ENCODE measurements at places on chromosomes 7 and 10. TPM values are rescaled to one million over a fixed set of nuclear protein-coding genes. Genes with fewer than 3 reads are reported as not detected.

The PROSER2 gene
- total RNA-seq, result 4.7 TPM

The UPK3B gene
- total RNA-seq, result 0.18 TPM

The GRB10 gene
- 20.1 TPM for total RNA-seq

The ENTPD1 gene
- 0.16 TPM for total RNA-seq

The EPHA1 gene
- total RNA-seq, result not detected

The TBX20 gene
- 6.4 TPM for total RNA-seq

The TUBB8 gene
- not detected for total RNA-seq

The EPHB4 gene
- 24.9 TPM for total RNA-seq

The GRM3 gene
- not detected for total RNA-seq

The NPFFR1 gene
- total RNA-seq, result not detected

The AZGP1 gene
- not detected for total RNA-seq

The NEURL1 gene
- 0.27 TPM for total RNA-seq

The EGR2 gene
- total RNA-seq, result 0.90 TPM

The DNAH11 gene
- 2.7 TPM for total RNA-seq

The GLI3 gene
- total RNA-seq, result 7.0 TPM

The LRWD1 gene
- 18.6 TPM for total RNA-seq

The GALNT17 gene
- total RNA-seq, result not detected

The SCIN gene
- total RNA-seq, result 0.25 TPM

The MRLN gene
- not detected for total RNA-seq

GRCh38 chr10:113993489-113993991, 50.1 kb upstream of the ADRB1 start:
- peak; percentile 56 for DNase-seq

- DNase-seq, result peak; percentile 99
These were observed 17.7 kb downstream of the ADAM8 start for GRCh38 chr10:133258818-133259601.

DNA sequence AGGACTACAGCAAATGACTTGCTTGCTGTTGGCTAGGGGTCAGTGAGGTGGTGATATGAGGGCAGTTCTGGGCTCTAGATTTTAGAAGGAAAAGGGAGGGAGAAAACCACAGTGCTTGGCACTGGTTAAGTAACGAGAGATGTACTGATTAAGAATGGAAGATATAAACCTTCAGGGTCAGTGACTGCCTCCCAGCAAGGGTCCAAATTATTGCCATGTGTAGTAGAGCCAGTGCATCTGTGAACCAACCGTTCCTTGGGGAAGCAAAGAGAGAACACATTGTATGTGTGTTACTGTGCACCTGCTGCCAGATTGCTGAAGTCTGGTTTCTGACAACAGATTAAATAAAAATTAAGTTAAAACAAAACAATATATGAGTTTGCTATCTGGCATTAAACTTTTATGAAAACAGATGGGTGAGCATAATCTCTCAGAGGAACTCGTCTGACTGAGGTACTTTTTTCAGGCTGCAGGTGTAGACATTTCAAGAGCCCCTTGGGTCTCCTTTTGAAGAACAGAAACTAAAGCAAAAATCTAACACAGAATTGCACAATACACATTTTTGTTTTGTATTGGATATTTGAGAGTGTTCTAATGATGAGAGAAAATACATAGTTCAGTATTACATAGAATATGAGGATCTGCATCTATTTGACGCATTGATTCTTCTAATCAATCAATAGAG, 1120.6 kb downstream of the SORCS3 start:
- no peak for DNase-seq

- DNase-seq, result no peak
These were observed 907.6 kb downstream of the KCNMA1 start for GRCh38 chr10:76729841-76730487.

GRCh38 chr7:104209063-104209462, 1.2 kb upstream of the ORC5 start:
- no peak for DNase-seq

GRCh38 chr10:1591045-1591444, 146.3 kb downstream of the ADARB2 start:
- no peak for DNase-seq

DNA sequence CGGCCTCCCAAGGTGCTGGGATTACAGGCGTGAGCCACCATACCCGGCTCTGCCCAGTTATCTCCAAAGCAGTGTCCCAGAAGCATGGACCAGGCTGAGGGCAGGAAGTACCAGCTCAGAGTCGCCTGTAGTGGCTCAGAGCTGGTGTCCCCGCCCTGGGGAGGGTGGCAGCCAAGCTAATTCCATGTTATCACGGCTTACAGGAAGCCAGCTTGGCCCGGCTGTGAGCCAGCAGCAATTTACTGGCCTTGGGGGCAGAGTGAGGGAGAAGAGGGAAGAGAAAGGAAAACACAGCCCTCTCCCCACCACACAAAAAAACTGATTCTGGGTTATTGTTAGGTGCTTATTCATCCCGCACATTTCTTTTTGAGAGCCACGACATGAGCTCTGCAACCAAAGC, 88.1 kb downstream of the HIP1 start:
- DNase-seq, result no peak

- DNase-seq, result no peak
These were observed 29.3 kb downstream of the SLC39A12 start for GRCh38 chr10:17980846-17981565.

DNA sequence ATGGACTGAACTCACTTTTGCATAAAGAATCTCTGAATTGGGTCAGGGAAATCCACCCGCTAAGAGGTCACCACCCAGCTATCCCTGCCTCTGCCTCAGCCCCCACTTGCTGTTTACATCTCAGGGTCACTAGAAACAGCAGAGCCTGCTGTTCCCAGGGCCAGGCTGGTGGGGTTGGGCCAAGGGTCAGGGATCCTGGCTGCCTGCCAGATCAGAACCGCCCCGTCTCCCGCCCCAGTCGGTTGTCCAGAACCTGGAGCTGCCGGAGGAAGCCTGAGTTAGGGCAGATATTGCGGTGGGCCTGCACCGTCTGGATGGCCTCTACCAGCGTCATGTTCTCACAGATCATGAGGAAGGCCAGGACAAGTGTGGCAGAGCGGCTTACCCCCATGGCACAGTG, 17.0 kb upstream of the SAMD8 start:
- DNase-seq, result no peak

- peak; percentile 37 for DNase-seq
These were observed 470.8 kb upstream of the KCND2 start for GRCh38 chr7:119802147-119802546.

DNA sequence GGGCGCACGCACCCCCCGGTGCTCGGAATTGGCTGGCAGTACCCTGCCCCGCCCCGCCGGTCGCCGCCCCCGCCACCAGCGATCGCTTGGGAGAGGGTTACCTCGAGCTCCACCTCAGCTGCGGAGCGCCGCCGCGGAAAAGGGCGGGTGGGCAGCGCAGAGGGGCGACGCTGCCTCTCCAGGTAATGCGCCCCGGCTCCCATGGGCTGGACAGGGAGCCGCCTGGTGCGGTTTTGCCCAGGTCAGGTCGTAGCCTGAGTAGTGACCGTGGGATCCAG, 1.3 kb downstream of the PFKFB3 start:
- DNase-seq, result no peak

GRCh38 chr10:52578871-52579405, 193.6 kb downstream of the MBL2 start:
- DNase-seq, result peak; percentile 81

- DNase-seq, result no peak
These were observed 102.2 kb upstream of the RET start for GRCh38 chr10:42974693-42975002.

DNA sequence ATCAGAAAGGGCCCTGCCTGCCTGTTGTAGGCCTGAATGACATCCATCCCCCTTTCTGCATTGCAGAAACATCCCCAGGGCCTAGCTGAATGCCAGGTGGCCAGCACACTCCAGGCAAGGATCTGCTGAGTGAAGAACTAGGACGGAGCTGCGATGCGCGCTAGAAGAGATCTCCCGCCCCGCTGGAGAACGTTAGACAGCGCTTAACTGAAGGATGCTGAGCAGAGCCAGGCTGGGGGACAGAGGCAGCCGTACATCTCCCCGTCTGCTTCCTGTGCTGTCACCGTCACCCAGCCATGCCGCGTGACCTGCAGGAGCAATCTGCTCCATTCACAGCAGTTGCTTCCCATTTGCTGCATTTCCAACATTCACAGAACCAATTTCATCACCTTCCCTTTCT, 73.3 kb downstream of the FAM53B start:
- no peak for DNase-seq

DNA sequence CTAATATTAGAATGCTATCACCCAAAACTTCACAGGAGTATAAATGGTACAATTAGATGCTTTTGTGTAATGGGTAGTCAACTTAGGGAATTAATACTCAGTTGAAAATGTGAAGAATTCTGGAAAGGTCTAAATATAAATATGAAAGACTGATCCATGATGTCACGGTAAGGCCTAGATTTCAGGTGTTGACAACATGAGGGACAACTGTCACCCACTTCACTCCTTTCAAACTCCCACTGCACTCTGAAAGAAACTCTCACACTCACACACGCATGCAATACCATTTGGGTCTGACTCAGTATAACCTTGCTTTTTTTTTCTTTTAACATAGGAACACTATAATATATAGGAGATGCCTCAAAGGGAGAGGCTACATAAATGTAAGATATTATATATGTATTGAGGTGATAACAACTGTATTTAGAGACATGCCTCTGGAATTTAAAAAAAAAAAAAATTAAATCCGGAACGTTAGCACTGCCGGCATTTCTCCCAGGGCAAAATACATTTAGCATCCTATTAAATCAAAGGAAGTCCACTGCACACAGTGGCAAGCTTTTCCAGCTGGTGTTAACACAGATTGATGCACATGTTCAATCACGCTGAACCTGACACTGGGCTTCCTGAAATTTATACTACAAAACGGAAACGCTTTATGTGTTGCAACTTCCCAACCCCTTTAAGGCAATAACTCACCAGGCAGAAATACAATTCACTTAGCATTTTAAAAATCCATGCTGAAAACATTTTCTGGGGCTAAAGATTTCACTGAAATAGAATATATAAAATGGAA, 74.9 kb downstream of the RSU1 start:
- no peak for DNase-seq

GRCh38 chr10:6643962-6644361, 63.9 kb upstream of the PRKCQ start:
- DNase-seq, result no peak

DNA sequence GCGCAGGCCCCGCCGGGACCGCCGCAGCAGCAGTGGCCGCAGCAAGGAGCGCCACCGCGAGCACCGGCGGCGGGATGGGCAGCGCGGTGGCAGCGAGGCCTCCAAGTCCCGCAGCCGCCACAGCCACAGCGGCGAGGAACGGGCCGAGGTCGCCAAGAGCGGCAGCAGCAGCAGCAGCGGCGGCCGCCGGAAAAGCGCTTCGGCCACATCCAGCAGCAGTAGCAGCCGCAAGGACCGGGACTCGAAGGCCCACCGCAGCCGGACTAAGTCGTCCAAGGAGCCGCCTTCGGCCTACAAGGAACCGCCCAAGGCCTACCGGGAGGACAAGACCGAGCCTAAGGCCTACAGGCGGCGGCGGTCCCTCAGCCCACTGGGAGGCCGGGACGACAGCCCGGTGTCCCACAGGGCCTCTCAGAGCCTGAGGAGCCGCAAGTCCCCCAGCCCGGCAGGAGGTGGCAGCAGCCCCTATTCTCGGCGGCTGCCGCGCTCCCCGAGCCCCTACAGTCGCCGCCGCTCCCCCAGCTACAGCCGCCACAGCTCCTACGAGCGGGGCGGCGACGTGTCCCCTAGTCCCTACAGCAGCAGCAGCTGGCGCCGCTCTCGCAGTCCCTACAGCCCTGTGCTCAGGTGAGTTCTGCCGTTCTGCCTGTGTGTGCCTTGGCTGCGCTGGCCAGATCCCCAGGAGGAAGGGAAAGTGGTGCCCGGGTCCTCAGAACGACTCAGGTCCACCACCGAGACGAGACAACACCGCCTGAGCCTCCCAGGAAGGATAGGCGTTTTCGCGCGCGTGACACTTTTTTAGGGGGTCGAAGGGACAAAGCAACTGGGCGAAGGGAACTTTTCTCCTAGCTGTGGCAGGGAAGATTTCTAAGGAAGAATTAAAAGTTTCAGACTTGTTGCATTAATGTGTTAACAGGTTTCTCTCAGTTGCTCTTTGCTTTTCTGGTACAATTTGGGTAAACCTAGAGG, 1.5 kb downstream of the CDK13 start:
- DNase-seq, result peak; percentile 41

DNA sequence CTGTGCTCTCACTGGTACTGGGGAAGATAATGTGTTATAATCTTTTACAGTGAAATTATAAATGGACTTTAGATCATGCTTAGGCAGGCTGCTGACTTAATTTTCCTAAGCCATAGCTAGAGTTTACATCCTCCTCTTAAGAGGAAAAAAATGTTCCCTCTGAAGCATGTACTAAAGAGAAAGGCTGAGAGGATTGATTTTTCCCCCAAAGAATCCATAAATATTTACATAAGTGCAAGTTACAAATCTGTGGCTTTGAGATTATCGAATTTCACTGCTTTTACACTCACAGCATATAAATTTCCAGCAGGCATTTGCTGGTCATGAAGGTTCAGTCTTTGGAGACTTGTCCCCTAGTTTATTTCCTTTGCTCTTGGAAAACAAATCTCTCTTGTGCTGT, 43.7 kb downstream of the CREB5 start:
- no peak for DNase-seq

- DNase-seq, result no peak
These were observed 87.8 kb upstream of the DUSP5 start for GRCh38 chr10:110409926-110410325.

- DNase-seq, result no peak
These were observed 1115.6 kb upstream of the GHITM start for GRCh38 chr10:83023662-83024061.
